Upper lobe of right lung (tissue), 1 donor: ENCODE measurements at places on chromosomes 16 and 17.
A peak's percentile ranks its signal among the peaks of the same experiment; 100 is the strongest.

DNA sequence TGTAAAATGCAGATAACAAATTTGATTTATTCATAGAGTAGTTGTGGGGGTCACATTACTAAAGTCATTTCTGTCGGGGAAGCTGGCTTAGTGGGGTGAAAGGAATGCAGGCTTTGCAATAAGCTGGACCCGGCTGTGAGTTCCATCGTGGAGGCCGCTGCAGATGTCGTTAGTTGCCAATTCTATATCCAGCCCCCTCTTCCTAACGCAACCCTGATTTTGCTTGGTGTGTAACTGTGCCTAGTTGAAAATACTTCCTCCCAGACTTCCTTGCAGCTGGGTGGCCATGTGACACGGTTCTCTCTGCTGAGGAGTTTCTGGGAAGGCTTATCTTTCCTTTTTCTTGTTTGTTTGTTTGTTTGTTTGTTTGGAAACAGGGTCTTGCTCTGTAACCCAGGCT lies 4.5 kb downstream of the MFSD6L start:
- DNase-seq: no peak

DNA sequence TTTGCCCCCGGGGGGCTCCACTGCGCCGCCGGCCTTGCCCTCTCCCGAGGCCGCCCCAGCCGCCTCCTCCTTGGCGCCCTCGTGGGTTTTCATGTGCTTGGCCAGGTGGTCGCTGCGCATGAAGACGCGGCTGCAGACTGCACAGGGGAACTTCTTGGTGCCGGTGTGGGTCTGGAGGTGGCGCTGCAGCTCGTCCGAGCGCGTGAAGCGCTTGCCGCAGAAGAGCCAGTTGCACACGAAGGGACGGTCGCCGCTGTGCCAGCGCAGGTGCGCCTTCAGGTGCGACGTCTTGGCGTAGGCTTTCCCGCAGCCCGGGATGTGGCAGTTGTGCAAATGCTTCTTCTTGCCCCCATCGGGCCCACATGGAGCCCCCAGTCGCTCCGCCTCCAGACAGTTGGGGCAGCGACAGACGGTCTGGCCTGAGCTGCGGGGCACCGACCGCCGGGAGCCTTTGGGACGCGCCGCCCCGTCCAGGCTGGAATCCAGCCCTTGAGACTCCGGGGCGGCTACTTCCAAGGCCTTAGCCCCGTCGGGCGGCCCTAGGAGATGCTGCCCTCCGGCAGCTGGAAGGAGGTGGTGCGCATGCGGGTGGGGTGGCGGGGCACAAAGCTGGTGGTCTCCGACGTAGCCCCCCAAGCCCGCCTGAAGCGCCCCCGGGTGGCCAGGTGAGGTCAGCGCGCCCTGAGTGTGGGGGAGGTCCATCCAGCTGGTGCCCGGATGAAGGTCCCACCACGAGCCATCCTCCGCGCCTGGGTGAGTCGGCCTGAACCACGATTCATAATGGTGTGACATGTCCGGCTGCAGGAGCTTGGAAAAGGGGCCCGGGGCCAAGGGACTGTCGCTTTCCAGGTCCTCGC lies 3.4 kb downstream of the SP6 start:
- no peak for DNase-seq

DNA sequence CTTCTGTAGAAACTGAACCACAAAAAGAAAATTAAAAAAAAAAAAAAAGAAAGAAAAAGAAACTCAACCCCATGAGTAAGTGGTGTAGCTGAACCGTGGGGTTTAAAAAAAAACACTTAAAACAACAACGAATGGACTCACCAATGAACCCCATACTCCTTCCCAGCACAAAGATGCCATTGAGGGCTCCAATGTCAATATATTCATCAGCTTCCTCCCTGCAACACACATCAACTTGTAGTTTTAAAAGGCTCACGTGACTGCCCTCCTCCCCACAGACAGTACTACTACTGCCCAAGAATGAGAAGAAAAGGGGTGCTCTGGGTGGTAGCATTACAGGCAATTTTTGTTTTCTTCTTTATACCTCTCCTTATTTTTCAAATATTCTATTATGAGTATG lies 3.3 kb upstream of the KLHL11 start:
- no peak for DNase-seq

GRCh38 chr16:20393801-20394577 lies 10.5 kb downstream of the PDILT start:
- DNase-seq: no peak

GRCh38 chr16:64440421-64440831 lies 681.4 kb downstream of the CDH11 start:
- DNase-seq: no peak

GRCh38 chr17:17757956-17758845 lies 76.9 kb downstream of the RAI1 start:
- DNase-seq: no peak

DNA sequence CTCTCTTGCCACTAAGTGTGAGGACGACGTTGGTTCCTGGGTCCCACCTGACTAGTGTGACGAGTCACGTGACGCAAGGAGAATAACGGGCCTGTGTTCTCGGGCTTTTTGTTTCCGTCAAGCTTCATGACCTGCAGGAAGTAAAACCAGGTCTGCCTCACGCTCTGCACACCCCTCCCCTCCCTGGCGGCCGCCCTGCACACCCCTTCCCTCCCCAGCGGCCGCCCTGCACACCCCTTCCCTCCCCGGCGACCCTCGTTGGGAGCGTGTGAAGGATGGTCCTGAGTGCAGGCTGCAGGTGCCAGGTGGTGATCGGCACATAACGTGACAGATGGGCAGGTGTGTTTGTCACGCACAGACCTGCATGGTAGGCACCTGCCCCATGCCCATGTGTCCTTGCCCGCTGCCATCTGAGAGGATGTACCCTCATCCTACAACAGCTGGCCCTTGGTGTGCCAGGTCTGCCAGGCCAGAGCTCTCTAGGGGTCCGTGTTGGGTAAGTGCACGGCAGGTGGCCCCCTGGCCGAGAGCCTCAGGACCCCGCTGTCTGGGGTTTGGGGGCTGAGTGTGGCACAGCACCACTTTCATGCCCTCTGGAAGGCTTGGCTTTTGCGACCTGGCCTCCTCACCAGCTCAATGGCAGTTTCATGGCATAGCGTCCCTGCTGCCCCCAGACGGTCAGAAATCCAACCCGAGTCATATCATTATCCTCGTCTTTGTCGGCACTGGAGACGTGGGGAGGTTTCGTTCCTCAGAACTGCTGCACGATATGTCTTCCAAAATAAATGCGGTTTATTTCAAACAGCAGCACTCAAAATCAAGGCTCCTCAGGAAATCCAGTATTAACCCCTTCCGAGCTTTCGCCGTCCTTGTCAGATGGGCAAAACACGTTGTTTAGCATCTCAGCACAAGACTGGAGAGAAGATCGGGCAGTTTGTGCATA lies 191.8 kb upstream of the CHMP6 start:
- DNase-seq: no peak

- peak; percentile 82 for DNase-seq
Measured at GRCh38 chr16:88922114-88922825, 54.7 kb downstream of the CBFA2T3 start.

GRCh38 chr16:67438824-67439393 lies 8.0 kb downstream of the HSD11B2 start:
- no peak for DNase-seq

- DNase-seq: no peak
Measured at GRCh38 chr16:68324336-68324735, 13.5 kb downstream of the PRMT7 start.

GRCh38 chr17:38330941-38331411 lies 12.8 kb downstream of the GPR179 start:
- peak; percentile 74 for DNase-seq

DNA sequence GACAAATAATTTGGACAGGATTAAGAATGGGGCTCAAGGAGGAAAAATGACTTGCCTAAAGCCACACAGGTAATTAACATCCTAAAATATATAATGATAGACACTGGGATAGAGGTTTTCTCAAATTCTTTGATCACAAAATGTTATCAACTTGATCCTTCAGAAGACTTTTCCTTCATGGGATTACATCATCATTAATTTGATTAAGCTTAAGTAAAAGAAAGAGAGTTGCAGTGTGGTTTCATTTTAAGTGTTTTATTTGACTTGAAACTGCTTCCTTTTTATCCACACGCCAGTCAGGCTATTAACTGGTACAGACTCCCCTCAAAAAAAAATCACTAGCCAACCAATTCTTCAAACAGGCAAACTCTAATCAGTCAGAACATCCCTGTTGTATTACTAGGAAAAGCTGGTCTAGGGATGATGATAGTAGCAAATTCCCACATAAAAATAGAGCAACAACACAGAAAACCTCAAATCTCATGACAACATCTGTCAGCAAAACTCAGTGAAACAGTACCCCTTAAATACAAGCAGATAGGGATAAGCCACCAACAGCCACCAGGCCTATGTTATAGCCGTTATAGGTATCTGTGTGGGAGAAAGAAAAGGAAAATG lies 32.5 kb downstream of the AKAP10 start:
- DNase-seq: no peak
